Stimulated activated CD8-positive, alpha-beta memory T cell treated with anti-CD3 and anti-CD28 coated beads, Interleukin-15, amount 100 ng/mL, for 1 hour (primary cell): ENCODE measurements at places on chromosomes 2 and 18.

GRCh38 chr18:34970106-34970505 lies 71.1 kb upstream of the MAPRE2 start:
- no peak for DNase-seq

- no peak for DNase-seq
Observed at GRCh38 chr2:240142859-240143258, 2.4 kb upstream of the OTOS start.

DNA sequence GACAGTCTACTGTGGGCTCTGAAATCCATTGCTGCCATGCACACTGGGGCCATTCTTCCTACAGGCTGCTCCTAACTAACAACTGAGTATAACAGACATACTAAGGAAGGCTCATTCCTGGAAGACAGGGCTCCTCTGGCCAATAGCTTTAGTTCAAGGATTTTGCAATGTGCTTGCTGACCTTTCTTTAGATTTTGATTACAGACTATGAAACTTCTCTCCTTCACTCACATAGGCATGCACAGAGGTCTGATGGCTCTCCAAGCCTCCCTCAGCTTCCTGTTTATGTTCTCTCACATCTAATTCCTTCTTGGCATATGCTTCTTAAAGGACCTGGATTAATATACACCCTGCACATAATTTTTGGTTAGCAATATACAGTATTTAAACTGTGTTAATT lies 34.4 kb upstream of the ROCK1 start:
- no peak for DNase-seq

DNA sequence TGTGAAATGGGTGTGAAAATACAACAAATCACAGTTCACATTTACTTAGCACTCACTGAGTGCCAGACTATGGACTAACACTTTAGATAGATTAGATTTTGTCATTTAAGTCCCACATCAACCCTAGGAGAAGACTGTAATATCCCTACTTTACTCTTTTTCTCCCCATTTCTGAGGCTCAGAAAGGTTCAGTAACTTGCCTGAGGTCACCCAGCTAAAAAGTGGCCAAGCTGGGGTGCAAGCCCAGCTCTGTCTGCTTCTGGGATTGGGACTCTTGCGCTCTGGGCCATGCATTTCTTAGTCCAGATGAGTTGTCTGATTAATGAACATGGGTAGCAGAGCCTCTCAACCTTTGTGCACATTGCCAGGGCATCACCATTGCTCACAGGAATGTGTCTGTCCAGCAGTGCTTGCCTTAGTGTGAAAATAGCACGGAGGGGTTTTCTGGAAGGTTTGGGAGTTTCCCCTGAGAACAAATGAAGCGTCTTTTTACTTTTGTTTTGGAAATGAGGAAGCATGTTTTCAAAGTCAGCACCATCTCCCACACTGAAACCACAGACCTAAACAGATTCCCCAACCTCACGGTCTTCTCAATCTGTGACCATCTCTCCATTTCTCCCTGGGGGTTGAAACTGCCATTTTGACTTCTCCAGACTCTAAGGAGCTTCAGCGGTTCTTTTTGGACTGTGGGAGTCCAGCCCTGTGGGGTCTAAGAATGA lies 31.9 kb downstream of the NRP2 start:
- no peak for DNase-seq

GRCh38 chr2:195320413-195320973 lies 336.5 kb upstream of the SLC39A10 start:
- DNase-seq = no peak

- DNase-seq = no peak
Observed at GRCh38 chr2:227872676-227873075, 1.2 kb downstream of the DAW1 start.

DNA sequence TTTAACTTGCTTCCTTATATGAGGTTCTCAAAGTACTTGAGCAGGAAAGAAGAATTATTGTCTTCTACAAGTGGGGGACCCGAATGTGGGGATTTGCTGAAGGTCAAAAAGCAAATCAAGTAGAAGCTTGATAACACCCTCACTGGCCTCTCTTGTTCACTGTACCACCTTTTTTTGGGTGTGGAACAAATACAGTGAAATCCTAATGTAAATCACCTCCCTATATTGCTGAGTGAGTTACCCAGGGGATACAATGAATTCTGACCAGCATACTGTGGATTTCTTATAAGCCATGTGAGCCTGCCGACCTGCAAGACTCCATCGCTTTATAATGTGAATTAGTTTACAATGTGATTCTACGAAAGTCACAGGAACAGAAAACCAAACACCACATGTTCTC lies 66.5 kb downstream of the DOCK10 start:
- no peak for DNase-seq

- no peak for DNase-seq
Observed at GRCh38 chr2:86038291-86039081, 67.2 kb downstream of the POLR1A start.

GRCh38 chr18:40371673-40372072 lies 1583.4 kb upstream of the PIK3C3 start:
- DNase-seq = no peak

GRCh38 chr2:61233581-61233980 lies 71.6 kb downstream of the C2orf74 start:
- no peak for DNase-seq

DNA sequence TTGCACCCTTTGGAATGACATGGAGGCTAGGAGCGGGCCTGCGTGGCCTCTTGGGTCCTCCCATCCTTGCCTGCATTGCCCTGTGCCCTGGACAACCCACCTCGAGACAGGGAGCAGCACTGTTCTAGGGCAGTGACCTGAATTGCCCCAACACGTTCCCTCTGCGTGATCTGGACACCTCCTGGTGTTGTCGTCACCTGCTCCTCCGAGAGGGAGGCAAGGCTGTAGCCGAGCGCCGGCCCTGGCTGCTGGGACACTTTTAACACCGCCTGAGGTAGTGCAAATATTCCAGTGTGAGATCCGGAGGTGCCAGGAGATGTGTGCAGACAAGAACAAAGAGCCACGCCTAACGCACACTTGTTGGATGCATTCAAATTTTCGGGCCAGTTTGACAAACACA lies 131.5 kb downstream of the SMAD7 start:
- no peak for DNase-seq

DNA sequence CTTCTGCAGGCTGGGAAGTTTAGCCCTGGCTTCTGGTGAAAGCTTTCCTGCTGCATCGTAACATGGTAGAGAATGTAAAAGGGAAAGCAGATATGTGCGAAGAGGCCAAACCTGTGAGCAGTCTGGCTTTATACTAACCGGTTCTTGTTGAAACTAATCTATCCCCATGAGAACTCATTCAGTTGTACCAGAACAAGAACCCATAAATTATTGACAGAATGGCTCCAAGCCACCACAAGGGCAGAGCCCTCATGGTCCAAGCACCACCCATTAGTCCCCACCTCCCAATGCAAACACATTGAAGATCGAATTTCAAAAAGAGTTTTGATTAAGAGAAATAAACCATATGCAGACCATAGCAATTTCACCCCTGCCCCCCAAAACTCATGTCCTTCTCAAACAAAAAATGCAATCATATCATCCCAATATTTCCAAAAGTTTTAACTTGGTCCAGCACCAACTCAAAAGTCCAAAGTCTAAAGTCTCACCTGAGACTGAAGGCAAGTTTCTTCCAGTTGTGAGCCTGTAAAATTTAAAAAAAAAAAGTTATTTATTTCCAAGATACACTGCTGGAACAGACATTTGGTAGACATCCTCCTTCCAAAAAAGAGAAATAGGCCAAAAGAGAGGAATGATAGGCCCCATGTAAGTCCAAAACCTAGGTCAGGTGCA lies 318.9 kb downstream of the CNTNAP5 start:
- no peak for DNase-seq

DNA sequence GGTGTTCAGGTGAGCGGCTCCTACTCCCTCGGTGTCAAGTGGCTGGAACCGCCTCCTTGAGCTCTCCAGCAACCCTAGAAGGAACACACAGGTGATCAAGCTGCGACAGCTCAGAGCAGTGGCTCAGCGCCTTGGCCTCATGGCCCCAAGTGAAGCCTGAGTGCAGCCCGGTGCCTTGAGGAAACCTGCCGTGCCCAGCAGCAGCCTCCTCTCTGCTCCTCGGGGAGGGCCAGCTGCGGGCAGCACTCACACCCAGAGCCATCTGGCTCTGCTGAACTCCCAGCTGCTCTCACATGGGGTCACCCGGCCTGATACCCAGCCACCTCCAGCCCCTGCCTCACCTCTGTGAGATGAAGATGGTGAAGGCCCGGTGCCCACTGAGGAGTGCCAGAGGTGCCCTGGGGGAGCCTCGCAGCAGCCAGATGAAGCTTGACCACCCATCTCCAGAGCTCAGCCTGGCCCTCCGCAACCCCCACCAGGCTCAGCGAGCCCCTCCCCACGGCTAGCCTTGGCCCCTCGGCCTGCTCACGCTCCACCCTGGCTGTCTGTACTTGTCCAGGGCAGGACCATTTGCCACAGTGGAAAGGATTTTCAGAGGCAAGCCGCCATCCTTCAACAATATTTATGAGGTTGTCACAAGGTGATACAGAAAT lies 70.6 kb upstream of the RAB6C start:
- DNase-seq = no peak

GRCh38 chr2:51612387-51612786 lies 580.5 kb upstream of the NRXN1 start:
- no peak for DNase-seq

- DNase-seq = no peak
Observed at GRCh38 chr18:49241852-49242251, 218.6 kb downstream of the DYM start.

DNA sequence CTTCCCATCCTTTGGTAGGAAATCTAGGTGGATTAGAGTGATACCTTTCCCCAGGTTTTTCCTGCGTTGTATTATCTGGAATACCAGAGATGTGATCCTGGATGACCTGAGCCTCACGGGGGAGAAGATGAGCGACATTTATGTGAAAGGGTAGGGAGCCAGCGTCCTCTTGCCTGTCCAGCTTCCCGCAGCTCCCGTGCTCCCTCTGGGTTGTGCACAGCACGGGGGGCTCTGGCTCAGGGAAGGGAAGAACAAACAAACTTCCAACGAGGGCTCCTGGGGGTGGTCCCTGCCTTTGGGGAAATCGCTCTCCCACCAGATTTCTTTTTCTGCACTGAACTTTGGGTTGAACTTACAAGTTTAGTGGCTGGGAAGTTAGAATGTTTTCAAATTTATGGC lies 215.7 kb downstream of the DYSF start:
- DNase-seq = no peak

GRCh38 chr2:241851325-241852115 lies 7.2 kb downstream of the PDCD1 start:
- no peak for DNase-seq

DNA sequence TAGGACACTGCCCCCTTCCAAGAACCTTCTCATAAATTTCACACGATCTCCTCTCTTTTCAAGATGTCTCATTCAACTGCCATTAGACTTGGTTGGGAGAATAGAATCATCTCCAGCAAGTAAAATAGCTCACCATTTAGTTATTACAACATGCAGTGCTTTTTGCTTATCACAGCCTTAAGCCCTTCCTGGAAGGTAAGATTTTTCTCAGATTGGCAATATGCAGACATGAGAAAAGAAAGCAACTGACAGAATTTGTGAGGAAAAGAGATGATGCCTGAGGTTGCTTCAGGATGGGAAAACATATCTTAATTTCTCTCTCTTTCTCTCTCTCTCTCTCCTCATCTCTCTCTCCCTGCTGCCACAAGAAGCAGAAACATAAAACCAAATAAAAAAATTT lies 855.1 kb upstream of the ACVR2A start:
- no peak for DNase-seq

GRCh38 chr2:237405605-237406004 lies 8.4 kb downstream of the COL6A3 start:
- no peak for DNase-seq

DNA sequence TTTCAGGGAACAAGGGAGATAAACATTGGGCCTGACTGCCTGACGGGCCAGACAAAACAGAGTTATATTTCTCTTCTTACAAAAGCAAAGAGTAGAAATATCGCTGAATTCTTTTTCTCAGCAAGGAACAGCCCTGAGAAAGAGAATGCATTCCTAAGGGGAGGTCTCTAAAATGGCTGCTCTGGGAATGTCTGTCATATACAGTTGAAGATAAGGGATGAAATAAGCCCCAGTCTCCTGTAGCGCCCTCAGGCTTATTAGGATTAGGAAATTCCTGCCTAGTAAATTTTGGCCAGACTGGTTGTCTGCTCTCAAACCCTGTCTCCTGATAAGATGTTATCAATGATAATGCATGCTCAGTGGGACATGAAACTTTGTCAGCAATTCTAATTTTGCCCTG lies 134.9 kb upstream of the CNTNAP5 start:
- DNase-seq = no peak

- no peak for DNase-seq
Observed at GRCh38 chr18:60943297-60943696, 389.9 kb upstream of the CDH20 start.

- DNase-seq = no peak
Observed at GRCh38 chr2:162344617-162344950, 652 bp downstream of the GCA start.

- DNase-seq = no peak
Observed at GRCh38 chr2:74735564-74735963, 81.5 kb downstream of the SEMA4F start.
